ENCODE measurements at places on chromosomes 12 and 14.
A peak's percentile ranks its signal among the peaks of the same experiment; 100 is the strongest.

DNA sequence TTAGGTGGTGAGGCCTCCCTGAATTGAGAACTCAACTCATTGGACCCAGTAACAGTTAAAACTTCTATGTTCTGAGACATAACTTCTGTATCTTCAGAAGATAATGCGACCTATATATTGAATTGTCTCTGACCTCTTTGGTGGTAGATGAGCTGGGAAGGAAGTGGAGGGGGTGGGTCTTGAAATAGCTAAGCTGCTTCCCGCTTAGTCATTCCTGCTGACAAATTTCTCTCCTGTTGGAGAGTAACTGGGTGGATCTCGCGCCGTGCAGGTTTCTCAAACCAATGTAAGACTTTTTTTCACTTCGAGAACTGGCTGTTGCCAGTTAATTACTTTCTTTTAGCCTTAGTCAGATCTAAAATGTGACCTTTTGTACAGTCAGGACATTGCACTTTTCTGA lies 100.8 kb downstream of the PPHLN1 start:
- DNase-seq = no peak

GRCh38 chr12:130847112-130847511 lies 8.1 kb upstream of the STX2 start:
- DNase-seq = no peak

DNA sequence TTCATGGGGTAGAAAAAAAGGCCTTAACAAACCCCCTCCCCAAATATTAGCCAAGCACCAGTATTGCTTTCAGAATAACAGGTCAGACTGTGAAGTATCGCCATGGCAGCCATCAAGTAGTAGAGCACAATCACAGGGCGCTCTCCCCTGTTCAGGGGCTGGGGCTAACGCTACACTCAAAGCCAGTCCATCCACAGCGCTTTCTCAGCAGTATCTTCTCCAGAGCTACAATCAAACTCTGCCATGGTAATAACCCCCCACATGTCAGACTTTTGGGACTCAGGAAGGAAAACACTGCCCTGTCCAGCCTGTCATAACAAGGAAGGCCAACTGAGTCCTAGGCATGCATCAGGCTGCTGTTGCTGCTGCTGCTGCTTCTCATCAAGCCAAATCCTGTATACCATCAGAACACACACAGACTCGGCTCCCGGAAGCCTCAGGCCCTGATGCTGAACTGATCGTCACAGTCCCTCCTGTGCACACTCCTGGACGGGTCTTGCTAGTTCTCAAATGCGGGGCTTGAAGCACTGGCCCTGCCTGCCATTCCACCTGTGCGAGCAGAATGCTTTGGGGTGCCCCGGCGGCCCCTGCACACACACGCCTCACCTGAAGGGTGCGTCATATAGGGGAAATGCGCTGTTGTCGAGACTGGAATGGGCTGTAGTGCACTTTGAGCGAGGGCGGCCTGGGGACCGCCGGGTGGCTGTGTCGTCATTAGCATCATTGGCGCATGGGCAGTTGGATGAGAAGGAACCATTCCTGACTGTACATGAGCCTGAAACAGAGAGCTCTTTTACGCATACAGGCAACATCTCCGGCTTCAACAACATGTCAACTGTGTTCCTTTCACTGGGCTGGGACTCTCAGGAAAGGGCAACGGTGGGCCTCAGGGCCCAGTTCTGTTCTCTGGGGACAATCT lies 47.6 kb downstream of the SH2B3 start:
- no peak for DNase-seq

GRCh38 chr12:32229971-32230612 lies 123.4 kb downstream of the BICD1 start:
- no peak for DNase-seq

- no peak for DNase-seq
Measured at GRCh38 chr14:100321473-100322137, 1.5 kb upstream of the SLC25A47 start.

DNA sequence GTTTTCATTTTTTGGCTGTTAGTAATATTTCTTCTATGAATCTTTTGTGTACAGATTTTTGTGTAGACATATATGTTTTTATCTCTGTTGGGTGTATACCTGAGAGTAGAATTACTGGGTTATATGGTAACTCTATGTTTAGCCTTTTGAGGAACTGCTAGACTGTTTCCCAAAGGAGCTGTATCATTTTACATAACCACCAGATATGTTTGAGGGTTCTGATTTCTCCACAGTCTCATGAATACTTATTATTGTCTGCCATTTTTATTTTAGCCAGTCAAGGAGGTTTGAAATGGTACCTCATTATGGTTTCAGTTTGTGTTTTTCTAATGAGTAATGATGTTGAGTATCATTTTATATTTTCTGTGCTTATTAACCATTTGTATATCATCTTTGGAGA lies 1.9 kb downstream of the PCNX4 start:
- DNase-seq = no peak

DNA sequence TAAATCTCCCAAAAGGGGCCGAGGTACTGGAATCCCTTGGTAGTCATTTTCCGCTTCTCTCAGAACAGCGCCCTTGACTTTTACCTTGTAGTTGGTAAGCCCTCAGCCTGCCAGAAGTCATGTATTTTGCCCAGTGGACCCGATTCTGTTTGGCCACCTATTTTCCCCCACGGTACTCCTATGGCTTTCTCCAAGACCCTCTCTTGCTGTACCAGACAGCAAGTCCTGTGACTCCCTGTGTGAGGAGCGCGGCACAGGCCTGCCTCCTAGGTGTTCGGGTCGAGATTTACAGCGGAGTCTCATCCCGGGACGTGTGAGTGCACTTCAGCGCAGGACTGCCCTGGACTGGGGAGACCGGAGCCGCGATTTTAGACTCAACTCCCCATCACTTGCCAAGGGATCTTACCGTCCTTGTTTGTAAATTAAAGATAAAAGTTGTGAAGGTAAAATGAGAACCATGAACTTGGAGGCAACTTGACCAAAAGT lies 1.1 kb upstream of the MBD6 start:
- peak; percentile 43 for DNase-seq

- DNase-seq = peak; percentile 71
Measured at GRCh38 chr12:57755454-57756372, 810 bp downstream of the MARCHF9 start.

GRCh38 chr12:38427442-38427841 lies 110.9 kb downstream of the ALG10B start:
- DNase-seq = no peak

DNA sequence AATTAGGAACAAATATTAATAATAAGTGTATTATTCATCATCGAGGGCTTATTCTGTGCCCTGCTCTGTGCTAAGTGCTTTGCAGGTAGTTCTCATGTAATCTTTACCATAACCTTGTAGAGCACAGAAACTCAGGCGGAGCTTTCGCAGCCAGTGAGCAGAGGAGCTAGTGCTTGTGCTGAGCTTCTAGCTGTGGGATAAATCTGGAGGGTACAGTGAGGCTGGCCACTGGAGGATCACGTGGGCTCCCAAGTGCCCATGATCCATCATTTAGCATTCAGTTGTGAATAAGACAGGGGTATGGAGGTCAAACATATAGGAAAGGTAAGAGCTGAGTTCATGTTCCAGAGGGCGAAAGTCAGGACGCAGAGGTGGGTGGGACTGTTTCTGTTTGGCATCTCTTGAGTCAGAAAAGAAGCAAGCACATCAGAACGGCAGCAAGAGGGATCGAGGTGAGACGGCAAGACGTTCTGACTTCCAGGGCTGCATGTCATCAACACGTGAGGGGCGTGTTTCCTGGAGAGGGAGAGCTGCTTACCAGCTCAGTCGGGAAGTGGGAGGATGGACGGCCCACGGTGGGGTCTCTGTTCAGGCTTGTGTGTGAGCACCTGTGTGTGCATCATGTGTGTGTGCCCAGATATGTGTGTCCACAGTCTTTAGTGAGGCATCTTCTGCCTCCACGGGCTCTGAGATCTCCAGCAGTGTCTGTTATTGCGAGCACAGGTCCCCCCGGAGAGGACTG lies 16.8 kb upstream of the KRT80 start:
- DNase-seq = no peak

DNA sequence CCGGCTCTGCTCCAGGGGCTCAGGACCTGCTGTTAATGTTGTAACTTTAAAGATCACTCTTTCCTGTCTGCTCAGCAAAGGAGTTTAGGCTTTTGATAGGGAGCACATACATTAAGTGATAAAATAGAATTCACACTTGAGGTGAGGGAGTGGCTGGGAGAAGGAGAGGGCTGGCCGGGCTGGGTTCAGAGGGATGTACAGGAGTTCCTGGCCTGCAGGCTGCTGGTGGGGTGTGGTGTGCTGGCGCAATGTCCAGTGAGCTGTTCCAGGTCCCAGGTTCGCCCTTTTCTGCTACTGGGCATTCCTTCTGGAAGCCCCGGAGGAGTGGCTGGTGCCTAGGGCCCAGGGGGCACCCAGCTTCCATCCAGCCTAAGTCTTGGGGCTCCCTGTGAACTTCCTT lies 17.8 kb downstream of the KIF26A start:
- DNase-seq = no peak

DNA sequence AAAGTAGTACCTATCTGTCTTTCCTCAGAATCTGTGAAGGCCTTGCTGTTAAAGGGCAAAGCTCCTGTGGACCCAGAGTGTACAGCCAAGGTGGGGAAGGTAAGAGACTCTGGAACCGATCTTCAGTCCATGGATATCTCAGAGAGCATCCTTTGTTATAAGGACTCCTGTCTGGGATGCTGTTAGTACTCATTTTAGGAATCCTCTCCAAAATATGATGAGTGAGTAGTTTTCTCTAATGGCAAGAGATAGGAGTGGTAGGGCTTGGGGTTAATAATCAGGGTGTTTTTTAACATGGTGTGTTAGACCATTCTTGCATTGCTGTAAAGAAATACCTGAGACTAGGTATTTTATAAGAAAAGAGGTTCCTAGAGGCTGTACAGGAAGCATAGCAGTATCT lies 1.9 kb downstream of the PARP2 start:
- DNase-seq = no peak

GRCh38 chr12:117363953-117364486 lies 2.6 kb upstream of the NOS1 start:
- DNase-seq = no peak

DNA sequence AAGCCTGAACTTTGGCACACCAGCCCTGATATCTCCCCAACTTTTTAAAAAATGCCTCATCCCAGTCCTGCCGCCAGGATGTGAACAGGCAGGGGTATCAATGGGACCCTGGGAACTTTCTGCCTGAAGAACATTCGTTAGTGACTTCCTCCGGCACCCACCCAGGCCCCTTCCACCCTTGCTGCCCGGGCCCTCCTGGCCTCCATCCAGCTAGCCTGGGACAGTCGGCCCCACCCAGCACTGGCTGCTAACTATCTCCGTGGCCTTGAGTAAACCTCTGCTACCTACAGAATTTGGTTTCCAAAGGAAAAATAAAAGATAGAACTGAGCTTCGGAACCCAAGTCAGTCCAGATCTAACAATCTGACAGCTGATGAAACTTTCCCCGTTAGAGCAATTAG lies 14.3 kb downstream of the SCARB1 start:
- DNase-seq = no peak

Data from HuH-7.5 (cell line).